ENCODE measurements at places on chromosomes 2 and 18.

DNA sequence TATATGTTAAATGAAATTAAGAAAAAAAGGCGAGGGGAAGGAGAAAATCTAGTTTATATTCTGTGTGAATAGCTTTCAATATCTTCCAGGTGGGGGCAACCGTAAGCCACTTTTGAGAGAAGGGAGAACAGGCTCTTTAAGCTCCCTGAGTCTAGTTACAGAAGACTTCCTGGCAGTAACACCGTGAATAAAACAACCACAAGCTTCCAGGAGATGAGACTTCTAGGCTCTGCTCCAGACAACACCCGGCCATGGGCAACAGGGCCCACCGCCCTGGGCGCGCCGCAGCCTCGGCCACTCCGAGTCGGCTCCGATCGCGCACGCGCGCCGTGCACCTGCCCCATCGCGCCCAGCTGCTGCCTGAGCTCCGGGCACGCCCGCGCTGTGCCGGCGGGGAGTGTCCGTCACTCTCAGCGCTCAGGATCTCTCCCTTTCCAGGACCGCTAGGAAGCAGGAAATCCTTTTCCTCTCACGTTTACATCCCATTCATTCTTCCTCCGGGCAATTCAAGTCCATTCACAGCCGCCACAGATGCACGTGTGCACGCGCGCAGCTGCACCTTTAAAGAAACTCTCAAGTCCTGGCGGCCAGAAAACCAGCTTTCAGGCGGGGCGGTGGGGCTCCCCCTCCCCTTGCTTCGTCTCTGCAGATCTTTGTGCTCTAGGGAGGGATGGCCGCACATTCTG is 19.4 kb upstream of the PAX3 start:
- DNase-seq = peak; percentile 45

DNA sequence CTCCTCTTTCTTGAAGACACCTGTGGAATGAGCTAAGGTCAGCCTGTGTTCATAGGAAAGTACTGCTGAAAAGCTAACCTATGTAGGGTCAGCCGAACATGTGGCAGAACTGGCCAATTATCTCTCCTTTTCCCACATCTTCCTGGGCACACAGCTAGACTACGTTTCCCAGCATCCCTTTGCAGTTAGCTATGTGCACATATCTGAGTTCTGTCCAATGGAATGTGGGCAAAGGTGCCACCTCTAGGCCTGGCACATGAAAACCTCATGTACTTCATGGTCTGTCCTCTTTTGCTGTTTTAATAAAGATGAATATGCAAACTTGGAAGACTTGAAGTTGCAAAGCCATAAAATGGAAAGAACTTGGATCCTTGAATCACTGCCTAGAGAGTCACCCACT is 352.6 kb downstream of the TNS1 start:
- DNase-seq = no peak

DNA sequence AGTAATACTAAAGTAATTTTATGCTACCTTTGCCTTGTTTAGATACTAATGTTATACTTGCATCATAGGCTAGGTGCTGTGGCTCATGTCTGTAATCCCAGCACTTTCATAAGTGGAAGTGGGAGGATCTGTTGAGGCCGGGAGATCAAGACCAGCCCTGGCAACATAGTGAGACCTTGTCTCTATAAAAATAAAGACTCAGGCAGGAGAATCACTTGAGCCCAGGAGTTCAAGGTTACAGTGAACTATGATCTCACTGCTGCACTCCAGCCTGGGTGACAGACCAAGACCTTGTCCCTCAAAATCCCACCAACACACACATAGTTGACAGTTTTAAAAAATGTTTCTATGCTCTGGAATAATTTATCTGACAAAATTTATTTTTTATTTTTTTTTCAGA is 6.9 kb upstream of the DNAJC27 start:
- DNase-seq = no peak

- DNase-seq = no peak
These were observed 88.0 kb downstream of the SS18 start for GRCh38 chr18:26002375-26002910.

DNA sequence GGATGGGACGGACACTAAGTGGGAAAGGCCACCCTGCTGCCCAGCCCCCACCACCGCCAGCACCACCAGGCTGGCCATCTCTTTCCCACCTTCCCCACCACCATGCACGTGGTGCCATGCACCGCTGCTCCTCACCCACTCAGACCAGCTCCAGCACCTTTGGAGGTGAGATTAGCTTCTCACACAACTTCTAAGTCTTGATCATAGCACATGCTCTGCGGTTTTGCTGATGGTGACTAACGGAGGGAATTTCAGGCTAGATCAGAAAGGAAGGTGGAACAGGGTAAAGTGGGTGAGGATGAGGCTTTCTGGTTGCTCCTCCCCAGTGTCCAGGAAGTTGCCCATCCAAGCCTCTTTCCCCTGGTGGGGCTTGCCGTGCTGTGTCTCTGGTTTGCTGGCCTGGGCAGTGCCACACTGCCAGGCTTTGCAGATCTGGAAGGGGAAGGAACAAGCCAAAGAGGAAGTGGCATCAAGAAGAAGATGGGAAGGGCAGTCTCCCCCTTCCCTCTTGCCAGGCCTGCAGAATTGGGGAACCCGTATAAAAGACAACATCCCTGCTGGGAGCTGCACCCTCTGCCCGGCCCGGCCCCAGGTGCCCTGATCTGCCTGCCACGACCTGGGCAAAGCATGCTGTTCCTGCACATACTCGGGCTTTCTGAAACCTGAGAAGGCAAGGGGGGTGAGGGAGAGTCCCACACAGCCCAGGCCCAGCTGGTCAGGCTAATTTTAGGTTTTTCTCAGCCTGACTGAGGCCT is 44.3 kb upstream of the CAB39 start:
- peak; percentile 33 for DNase-seq

DNA sequence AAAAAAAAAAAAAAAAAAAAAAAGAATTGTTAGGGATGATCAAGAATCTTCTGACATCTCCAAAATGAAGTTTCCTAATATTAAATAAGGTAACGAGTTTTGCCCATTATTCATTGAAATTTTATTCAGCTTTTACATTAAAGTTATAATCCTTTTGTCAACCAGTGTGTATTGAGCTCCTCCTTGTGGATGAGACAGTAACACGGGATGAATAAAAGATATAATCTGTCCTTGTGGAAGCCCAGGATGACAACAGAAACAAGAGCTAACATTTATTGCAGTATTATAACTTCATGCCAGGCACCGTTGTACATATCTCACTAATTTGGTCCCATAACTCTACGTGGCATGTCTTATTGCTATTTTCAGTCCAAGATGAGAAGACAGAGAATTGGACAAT is 33.4 kb upstream of the SERPINB7 start:
- no peak for DNase-seq

DNA sequence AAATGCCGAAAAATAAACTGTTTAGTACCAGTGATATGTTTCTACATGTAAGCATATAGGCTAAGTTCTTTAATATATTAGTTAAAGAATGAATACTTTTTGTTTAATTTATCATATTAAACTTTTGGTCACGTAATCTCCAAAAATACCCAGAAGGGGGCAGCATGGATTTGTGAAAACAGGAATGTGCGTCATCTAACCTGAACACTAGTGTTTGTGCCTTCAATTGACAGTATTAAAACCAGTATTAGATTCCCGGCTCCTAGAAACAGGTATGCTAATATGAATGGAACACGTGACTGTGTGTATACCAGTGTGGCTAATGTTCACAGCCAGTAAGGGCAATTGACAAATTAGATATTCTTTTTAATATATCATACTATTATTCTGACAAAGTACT is 51.8 kb downstream of the WDR7 start:
- DNase-seq = peak; percentile 48

GRCh38 chr18:24006712-24007313 is 7.7 kb upstream of the TTC39C start:
- peak; percentile 43 for DNase-seq

GRCh38 chr2:227460833-227461232 is 11.1 kb upstream of the AGFG1 start:
- DNase-seq = no peak

DNA sequence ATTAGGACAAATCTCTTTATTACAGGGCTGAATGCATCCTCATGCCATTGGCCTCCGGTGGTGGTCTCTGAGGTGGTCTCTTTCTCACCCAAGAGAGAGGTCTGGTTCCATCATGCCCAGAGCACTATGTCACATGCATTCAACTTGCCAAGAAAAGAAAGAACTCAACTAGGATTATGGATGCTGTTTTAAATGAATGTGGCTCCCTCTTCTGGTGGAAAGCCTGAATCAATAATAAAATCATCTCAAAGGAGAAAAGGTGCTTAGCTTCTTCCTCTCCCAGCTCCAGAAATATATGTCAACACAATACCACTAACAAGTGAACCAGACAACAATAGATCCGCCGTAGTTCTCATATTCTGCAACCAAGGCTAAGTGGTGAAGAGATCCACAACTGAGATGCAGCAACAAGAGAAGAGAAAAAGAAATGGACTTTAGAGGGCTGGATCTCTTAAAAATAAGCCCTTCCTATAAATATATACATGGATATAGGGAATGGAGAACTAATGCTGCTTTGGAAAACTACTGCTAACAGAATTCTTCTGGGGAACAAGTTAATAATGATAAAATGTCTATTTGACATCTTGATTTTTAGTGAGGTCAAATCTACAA is 396.8 kb downstream of the NCKAP5 start:
- DNase-seq = no peak

- no peak for DNase-seq
These were observed 62.9 kb downstream of the AQP4 start for GRCh38 chr18:26802330-26803200.

DNA sequence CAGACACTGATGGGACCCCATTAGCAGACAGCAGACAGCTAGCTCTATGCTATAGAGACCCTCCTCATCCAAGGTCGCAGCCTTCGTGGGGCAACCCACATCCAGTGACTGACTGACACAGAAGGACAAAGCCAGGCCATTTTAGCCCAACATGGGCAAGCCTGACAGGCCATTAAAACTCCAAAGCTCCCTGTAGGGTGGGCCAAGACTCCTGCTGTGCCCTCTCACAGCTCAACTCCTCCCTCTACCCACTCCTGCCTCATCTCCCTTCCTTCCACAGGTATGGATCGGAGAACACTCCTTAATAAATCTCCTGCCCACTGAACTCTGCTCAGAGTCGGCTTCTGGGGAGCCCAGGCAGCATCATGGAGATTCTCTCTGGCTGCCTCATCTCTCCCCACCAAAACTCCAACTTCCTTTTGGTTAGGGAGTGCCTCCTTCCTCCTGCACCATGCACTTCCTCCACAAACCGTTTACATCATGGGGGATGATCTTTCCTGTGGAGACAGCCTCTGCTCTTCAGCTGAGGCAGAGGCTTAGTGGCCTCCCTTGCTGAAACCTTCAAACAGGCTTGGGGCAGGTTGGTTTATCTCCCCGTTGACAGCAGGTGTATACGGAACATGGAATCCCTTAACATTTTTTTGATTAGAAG is 86.5 kb downstream of the ACTR3 start:
- no peak for DNase-seq

GRCh38 chr2:164747783-164748433 is 93.7 kb downstream of the COBLL1 start:
- no peak for DNase-seq

GRCh38 chr18:36499938-36500337 is 202.4 kb downstream of the FHOD3 start:
- DNase-seq = no peak

DNA sequence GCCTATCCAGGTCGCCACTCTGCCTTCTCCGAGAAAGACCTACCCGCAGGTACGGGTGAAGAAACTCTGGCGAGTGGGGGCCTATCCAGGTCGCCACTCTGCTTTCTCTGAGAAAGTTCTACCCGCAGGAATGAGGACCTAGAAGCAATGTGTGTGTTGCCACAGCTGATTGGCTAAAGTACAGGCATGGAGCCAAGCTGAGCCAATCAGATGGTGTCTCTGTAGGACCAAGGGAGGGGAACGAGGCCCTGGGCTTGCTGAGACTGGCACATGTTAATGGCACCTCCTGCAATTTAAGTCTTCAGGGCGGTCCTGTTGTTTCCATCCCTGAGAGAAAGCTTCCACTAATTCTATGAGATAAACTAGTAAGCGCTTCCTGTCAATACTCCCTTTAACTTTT is 82.3 kb downstream of the KCTD1 start:
- no peak for DNase-seq

GRCh38 chr18:13584825-13585224 is 141.5 kb downstream of the FAM210A start:
- no peak for DNase-seq

GRCh38 chr2:117273009-117273671 is 541.4 kb upstream of the DDX18 start:
- DNase-seq = no peak

- no peak for DNase-seq
These were observed 170.6 kb upstream of the FIGN start for GRCh38 chr2:163906410-163906809.

DNA sequence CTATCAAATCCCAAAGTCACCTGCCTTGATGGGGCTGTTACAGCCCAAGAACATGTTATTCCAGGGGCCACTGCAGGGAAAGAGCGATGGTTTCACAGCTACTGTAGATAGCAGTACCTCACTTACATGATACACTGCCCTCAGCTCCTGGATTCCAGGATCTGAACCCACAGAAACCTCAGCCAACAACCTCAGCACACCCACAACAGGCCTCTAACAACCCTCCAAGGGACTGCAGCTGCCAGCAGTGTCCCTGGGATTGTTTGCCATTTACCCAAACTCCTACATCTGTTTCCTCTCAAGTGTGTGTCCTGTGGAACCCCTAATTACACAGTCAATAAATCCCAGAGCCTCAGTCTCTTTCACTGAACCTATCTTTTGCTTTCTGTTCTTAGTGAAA is 28.2 kb downstream of the OSBPL1A start:
- no peak for DNase-seq

DNA sequence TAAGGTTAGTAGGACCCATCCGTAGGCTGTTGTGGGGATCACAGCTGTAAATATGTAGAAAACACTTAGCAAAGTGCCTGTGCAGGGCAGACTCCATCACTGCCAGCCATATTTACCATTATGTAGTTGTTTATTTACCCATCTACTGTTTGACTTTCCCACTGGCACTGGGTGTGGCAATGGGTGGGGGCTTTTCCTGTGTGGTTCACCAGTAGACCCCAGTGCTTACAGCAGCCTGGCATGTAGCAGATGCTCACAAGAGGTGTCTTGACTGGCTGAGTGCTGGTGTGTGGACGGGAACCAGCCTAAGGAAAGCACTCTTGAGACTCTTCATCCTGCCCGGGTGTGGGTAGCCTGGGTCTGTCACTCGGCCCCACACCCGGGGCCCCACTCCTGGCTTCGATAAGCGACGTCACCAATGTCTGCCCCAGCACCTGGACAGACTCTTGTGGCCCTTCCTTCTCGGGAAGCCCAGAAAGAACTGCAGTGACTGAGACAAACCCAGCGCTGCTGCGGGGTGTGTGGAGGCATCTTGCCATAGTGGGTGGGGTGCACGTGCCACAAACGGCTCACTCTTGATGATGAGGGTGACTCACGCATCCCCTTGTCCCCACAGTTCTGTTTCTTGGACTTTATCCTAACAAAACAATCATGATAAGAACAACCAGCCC is 78.3 kb downstream of the HDAC4 start:
- DNase-seq = peak; percentile 54

- no peak for DNase-seq
These were observed 476.3 kb downstream of the SOX11 start for GRCh38 chr2:6168485-6168884.

GRCh38 chr2:199756743-199757142 is 94.2 kb downstream of the FTCDNL1 start:
- DNase-seq = no peak
